ENCODE measurements at places on chromosomes 7 and 10. TPM values are rescaled to one million over a fixed set of nuclear protein-coding genes. Genes with fewer than 3 reads are reported as not detected.

- no peak for DNase-seq
Measured at GRCh38 chr10:87523731-87524130, 19.0 kb downstream of the MINPP1 start.

GRCh38 chr7:55071411-55072175 lies 52.8 kb downstream of the EGFR start:
- no peak for DNase-seq

DNA sequence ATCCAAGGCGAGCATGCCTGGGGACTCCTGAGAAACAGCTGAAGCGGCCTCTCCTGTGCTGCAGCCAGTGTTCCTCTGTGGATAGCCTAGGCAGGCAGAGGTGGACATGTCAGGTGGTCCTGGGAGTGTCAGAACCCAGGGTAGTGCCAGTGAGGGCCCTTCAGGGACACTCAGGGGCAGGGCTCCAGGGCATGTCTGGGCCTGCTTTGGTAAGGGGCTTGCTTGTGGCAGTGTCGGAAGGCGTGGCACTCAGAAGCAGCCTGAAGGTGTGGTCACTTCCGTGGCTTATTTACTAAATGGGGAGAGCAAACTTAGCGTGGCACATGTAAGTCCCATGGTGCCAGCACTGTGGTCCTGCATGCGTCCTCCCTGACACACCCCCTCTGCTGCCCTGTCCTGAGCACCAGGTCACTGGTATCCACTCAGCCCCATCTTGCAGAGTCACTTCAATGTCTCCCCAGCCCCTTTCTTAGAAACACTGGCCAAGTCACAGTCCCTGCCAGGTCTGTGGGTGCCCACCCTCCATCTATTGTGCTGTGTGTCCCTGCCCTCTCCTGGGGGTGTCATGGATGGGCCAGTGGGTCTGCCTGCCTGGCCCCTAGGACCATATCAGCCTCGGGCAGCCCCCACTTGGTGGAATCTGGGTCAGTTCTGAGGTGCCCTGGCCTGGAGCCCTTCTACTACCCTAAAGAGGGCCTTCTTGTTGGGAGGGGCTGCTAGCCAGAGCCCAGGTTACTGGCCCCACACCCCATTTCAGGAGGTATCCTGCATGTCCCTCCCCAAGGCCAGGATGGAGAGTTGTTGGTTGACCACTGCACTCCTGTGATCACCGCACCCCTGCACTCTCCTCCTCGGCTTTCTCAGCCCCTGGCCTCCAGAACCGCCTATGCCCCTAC lies 6.4 kb downstream of the ZMIZ2 start:
- DNase-seq: peak; percentile 12

GRCh38 chr7:22677680-22678079 lies 49.3 kb upstream of the IL6 start:
- DNase-seq: peak; percentile 71

DNA sequence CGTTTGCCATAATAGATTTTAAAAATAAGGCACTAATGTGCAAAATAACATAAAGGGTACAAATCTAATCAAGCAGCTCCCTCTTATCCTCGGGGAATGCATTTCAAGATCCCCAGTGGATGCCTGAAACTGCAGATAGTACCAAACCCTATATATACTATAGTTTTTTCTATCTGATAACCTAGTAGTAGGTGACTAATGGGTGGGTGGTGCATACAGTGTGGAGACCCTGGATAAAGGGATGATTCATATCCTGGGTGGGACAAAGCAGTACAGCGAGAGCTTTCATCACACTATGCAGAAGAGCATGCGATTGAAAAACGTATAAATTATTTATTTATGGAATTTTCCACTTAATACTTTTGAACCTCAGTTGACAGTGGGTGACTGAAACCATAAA lies 464.5 kb downstream of the GRID1 start:
- no peak for DNase-seq

DNA sequence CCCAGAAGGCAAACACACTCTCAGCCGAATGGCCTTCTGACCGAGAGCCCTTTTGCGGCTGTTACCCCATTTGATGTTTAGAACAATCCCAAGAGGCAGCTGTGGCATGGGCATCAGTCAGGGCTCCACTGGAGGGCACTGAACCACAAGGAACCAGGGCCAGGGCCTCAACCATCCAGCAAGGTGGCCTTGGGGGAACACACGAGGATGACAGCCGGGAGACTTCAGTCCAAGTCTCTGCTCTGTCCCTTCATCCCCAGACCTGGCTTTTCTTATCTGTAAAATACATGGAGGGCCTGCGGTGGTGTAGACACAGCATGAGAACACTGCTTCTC lies 63.6 kb upstream of the INSIG1 start:
- DNase-seq: no peak

- DNase-seq: no peak
Measured at GRCh38 chr7:121005996-121006584, 17.6 kb downstream of the CPED1 start.

ZNF488 gene
- total RNA-seq: not detected

- no peak for DNase-seq
Measured at GRCh38 chr10:131580674-131581073, 269.2 kb upstream of the TCERG1L start.

DNA sequence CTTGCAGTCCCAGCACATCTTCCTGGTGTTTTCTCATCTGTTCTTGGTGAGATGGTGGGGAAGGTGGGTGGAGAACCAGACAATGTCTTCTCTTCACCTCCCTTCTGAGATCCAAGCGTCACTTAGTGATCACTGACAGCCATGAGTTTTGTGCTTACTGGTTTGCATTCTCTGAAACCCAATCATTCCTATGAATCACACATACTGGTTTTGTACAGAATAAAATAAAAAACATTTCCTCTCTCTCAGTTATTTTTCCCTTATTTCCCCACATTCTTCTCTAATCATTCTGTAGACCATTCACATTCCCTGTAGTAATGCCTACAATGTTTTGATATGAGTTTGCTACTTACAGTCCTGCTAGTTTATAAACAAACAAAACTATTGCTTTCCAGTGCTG lies 143.8 kb upstream of the SLC13A1 start:
- no peak for DNase-seq

DNA sequence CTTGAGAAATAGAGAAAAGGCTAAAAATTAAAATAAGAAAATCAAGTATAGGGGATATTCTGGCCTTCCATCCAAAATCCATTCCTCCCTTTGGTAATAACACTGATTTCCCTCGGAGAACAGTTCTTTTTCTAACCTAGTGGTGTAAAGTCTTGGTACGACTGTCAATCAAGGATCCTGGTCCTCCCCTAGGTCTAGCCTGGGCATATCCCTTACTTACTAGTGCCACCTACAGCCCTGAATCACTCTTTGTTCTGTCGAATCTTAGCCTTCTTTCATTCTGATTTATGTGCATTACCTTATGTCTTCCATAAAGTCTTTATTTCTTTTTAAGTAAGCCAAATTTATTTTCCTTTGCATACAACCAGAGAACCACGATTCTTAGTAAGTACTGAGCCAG lies 298.7 kb upstream of the LRRTM3 start:
- no peak for DNase-seq

PCLO gene
- 0.32 TPM for total RNA-seq

Data from B cell (primary cell).